ENCODE measurements at places on chromosomes 3 and 15.
A peak's percentile ranks its signal among the peaks of the same experiment; 100 is the strongest.

DNA sequence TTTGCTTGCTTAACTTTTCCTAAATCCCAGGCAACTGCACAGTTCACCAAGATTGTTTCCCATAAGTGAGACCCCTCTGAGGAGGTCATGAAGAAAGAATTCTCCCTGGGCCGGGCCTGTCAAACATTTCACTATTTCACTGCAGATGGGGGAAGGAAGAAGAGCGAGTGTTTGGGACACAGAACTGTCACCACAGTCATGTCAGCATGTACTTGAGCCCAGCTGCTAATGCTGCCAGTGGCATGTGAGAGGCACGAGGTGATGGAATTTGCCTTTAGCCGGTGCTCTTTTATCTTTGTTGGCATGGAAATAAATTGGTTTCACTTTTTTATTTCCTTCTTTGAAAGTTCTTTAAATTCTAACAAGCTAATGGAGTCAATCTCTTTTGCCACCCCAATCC lies 277.9 kb upstream of the GADL1 start:
- DNase-seq: peak; percentile 38

DNA sequence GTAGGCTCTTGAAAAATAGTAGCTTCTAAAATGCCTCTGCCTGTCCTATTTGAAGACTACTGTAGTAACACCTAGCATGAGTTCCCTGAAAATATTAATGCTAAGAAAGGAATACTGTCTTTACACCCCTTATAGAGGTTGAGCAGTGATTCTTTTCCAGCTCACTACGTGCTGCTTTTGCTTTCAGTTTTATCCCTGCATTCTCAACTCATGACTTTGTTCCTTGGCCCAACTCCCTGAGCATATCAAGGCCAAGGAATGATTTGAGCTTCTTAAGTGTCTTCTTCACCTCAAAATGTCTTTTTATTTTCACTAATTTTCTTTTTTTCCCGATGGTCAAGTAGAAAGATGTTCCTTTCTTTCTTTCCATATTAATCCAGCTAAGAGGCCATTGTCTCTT lies 16.5 kb upstream of the P2RY13 start:
- peak; percentile 70 for DNase-seq

GRCh38 chr15:93020976-93021772 lies 67.8 kb downstream of the RGMA start:
- DNase-seq: no peak

- no peak for DNase-seq
Measured at GRCh38 chr15:96020133-96020532, 310.4 kb upstream of the NR2F2 start.

DNA sequence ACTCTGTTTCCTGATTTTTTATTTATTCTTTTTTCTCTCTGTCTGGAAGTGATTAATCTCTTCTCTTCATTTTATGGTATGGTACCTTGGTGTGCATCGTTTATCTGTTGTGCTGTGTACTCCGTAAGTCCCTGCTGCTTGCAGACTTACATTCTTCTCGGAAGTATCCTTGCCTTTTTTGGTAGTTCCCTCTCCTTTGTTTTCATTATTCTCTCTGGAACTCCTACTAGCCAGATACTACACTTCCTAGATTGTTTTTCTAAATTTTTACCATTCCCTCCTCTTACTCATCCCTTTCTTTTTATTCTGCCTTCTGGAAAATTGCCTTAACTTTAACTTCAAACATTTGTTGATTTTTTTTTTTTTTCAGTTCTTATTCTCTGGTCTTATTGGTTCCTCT lies 27.2 kb downstream of the PIK3CA start:
- DNase-seq: no peak

DNA sequence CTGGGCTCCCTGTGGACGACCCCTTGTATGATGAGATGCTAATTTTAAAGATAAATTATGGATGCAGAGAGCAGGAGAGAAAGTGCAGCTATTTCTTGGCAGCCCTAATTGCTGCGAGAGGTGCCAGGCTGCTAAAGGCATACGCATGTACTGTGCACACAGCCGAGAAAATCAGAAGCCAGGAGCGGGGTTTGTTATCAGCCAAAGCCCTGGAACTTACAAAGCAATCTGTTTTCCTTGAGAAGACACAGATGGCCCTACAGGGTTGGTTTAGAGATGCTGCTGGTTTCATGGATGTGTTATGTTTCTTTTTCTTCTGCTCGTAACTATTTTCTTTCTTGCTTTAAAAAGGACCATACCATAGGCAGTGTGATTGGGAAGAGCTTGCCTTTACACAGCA lies 11.7 kb upstream of the CCK start:
- no peak for DNase-seq

DNA sequence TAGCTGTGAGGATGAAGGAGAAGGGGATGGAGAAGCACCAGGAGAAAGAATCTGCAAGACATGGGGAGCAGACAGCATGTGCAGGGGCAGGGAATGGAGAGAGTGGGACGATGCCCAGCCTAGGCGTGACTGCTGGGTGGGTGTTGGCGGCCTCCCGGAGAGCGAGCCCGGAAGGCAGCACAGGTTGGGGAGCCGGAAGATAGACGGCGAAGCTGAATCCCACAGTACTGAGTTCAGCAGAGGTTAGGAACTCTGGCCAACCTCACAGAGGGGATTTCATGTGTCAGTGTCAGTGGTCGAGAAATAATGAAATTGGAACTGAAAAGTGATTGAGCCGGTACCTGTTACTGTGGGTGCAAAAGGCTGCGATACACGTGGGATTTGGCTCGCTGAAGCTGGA lies 55.2 kb downstream of the PXYLP1 start:
- no peak for DNase-seq

- DNase-seq: no peak
Measured at GRCh38 chr3:158762701-158763100, 30.4 kb upstream of the RARRES1 start.

GRCh38 chr3:159971311-159971710 lies 17.3 kb upstream of the IL12A start:
- no peak for DNase-seq

GRCh38 chr15:85693277-85693676 lies 101.4 kb downstream of the KLHL25 start:
- DNase-seq: no peak

- DNase-seq: peak; percentile 67
Measured at GRCh38 chr3:158731938-158732855, at the start of gene RARRES1. RARRES1 (minus strand) TSS chr3:158732457; CDS start chr3:158732415, 42 bp downstream.

- peak; percentile 79 for DNase-seq
Measured at GRCh38 chr15:55909036-55909811, 84.2 kb downstream of the NEDD4 start.

DNA sequence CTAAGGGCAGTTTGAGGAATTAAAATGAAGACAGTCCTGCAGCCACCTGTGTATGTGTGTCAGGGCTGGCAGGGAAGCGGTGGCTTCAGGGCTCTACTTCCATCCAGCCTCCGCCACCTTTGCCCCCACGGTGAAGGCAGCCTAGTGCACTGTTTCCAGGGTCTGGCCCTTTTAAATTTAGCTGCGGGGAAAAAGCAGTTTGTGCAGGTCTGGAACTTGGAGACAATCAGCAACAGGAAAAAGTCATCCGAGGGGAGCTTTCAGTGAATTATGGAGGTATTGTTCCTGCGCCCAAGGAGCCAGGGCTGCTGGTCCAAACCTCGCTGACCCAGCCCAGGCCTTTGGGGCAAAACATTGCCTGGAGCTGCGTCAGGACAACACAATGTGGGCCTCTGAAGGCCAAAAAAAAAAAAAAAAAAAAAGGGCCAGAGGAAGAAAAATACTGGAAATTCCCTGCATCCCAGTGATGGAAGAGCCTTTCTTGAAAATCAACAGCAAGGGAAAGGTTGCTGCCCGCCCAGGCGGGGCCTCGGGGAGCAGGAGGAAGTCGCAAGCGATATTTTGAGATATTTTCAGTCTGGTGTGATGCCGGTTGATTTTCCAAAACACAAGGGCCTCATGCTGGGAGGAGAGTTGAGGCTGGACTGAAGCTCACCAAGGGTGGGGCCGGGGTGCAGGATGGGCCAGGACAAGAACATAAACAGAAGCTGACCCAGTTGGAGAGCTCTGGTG lies 25.5 kb upstream of the FGD5 start:
- no peak for DNase-seq

GRCh38 chr3:137460944-137461343 lies 303.2 kb upstream of the SOX14 start:
- no peak for DNase-seq

DNA sequence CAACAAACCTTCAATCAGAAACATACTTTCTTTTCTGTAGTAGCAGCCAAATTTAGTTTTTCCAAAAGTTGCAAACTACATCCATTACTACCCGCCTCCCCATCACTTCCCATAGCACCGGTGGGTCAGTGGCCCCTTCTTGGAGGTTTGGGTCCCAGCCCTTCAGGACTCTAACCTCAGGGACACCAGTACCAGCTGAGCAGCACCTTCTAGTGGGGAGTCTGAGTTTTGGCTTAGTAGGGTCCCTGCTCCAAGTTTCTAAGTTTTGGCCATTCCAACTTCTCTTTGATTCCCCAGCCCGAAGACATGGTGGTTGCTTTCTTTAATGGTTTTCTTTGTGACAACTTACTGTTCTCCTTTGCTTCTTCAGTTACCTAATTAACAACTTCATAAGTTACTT lies 160.6 kb downstream of the ECT2 start:
- no peak for DNase-seq

DNA sequence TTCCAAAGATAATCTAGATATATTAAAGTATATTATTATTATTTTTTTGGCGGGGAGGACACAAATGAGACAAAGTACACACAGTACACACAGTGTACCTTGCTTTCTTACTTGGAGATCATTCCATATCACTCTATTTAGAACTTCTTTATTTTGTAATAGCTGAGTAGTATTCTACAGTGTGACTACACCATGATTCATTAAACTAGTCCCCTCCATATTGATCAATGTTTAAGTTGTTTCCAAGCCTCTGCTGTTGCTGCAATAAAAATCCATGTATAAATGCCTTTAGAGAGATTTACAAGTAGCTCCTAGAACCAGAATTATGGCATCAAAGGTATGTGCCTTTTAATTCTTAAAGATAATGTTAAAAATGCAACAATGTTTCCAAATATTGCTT lies 38.8 kb downstream of the PYGO1 start:
- DNase-seq: no peak

DNA sequence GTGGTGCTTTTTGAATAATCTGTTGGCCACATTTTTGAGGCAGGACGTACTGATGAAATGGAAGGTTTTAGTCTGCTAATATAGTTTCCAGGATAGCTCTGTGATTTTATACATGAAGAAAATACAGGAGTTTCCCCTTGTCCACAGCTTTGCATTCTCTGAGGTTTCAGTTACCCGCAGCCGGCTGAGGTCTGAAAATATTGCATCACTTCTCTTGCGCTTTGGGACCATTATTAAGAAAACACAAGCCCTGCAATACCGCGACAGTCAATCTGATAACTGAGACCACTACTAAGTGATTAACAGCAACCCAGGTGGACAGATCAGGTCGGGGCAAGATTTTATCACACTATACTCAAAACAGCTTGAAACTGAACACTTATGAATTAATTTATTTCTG lies 33.0 kb downstream of the BLM start:
- no peak for DNase-seq

DNA sequence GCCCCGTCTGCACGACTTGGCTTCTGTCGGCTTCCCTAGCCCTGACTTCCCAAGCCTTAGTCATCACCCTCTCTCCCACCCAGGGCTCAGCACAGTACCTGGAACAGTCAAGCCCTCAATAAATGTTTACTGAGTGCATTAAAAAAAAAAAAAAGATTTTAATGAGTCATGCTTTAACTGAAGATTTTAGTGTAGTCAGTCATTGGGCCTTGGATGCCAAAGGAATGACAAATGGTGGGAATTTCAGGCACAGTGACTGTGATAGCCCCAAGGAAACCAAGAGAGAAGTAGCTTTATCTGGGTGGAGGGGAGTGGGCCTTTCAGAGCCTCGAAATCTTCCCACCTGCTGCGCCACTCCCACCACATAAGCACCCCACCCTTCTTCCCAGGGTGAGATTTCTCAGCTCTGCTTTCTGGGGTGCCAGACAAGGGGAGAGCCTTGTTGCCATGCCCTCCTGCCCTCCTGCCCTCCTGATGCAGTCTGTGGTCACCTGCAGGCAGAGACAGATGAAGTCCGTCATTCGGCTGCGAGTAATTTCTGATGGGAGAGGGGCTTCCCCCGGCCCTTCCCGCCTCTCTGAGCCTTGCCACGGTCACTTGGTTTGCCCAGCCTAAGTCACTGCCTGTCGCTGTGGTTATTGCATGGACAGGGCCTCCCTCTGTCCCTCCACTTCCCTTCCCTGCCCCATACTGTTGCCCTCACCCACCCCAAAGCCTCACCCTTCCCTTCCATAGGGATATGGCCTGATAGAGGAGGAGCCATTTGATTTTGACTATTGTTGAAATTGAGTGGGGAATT lies 41.8 kb downstream of the SMAD3 start:
- peak; percentile 97 for DNase-seq

GRCh38 chr15:39443659-39444219 lies 137.1 kb upstream of the THBS1 start:
- no peak for DNase-seq

- no peak for DNase-seq
Measured at GRCh38 chr3:86152620-86153019, 838.3 kb downstream of the VGLL3 start.

DNA sequence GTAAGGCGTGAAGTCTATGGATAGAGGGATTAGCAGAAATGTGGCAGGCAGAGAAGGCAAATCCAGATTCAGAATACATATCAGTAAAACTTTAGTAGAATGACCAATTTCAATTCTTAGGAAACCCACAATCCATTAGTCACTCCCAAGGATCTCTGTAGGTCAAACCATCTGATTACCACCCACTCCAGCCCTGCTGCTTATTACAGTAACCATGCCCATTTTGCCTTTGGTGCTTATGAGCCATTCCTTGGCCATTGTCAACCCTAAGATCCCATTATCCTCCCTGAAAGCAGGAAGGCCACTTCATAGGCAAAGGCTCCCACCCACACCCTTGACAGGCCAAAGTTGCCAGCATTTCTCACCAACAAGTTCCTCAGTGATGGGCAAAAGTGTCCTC lies 5.1 kb upstream of the KLHL40 start:
- DNase-seq: no peak

DNA sequence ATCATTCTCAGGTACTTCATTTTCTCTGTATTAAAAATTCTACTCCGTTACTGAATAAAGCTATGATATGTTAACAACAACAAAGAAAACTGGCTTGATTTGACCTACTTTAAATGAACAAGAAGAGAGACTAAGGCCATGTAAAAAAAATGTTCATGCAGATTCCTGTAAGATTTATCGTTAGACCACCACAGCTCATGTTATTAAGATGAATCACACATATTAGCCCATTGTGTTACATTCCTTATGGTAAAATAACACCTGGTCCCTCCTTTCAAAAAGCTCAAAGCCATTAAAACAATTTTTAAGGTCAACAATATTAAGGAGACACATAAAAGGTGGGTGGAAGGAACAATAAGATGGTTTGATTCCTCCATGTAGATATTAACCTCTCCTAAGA lies 6.3 kb downstream of the THOC7 start:
- DNase-seq: peak; percentile 23

DNA sequence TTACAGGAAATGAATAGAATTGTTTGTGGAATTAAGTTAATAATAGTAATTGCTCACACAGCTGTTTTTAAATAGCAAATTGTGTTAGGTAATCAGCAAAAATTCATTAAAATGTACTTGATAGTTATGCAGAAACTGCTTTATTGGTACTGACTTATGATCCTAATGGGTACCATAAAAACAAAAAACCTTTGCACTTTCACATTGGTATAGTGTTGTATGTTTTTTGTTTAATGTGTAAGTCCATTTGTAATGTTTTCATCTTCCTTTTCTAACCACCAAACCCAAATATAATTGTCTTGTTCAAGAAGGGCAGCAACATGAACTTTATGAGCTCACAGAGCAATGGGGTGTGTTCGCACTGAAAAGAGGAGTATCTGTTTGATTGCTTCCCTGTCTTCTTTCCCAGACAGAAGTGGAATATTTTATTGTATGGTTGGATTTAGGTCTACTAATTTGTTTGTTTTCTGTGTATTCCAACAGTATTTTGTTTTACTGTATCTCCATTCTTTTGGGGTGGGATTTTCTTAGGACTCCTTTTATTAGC lies 135.8 kb downstream of the TCF12 start:
- no peak for DNase-seq

All from cardiac fibroblast (primary cell).